Activated CD8-positive, alpha-beta memory T cell treated with anti-CD3 and anti-CD28 coated beads for 1 hour (primary cell): ENCODE measurements at places on chromosomes 7 and 10.

- no peak for DNase-seq
Observed at GRCh38 chr7:122674502-122674901, 24.4 kb downstream of the RNF133 start.

DNA sequence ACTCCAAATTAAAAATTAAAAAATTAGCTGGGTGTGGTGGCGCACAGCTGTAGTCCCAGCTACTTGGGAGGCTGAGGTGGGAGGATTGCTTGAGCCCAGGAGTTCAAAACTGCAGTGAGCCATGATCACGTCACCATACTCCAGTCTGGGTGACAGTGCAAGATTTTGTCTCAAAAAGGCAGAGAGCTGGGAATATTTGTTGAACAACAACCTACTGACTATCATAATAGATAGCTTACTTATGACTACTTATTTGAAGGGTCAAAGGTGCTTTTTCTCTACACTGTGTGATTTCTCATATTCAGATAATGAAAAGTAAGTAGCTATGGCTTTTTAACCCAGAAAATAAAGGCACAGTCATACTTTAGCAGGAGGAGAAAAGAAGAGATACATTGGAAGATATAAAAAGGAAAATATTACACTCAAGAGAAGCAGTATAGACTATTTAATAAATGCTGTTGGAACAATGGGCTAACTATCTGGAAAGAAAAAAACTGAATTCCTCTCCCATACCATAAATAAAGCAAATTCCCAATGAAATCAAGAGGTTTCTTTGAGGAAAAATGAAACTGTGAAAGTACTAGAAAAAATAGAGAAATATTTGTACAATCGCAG lies 6.7 kb downstream of the GSDME start:
- no peak for DNase-seq

DNA sequence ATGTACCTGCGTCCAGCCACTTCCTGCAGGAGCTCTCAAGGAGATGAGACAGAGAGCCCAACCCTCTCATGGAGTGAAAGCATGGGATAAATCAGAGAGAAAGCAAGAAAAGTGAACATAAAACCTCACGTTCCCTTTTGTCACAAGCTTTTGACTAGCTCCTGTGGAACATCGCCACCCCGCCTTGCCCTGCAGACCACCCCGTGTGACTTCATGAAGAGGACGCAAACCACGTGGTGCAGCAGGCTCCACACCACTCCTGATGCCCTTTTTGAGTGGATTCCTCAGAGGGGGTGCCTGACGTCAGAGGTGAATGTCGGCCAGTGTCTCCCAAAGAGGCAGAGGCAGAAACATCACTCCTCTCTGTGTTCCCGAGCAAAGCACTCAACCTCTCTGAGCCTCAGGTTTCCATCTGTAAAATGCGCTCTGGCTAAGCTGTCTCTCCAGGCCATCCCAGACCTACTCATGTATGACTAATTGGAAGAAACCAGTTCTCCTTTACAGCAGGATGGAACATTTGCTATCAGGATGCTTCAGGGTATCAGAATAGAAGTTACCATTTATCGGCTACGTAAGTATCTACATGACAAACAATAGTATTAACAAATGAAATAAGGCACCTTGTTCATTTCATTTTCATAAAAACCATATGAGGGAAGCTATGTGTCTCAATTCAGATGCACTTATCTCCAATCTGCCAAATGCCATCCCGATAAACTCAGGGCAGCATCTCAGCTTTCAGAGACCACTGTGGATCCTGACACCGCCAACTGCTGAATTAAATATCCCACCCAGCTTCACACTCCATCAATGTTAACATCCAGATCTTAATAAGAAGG lies 5.3 kb downstream of the ZNF488 start:
- no peak for DNase-seq

DNA sequence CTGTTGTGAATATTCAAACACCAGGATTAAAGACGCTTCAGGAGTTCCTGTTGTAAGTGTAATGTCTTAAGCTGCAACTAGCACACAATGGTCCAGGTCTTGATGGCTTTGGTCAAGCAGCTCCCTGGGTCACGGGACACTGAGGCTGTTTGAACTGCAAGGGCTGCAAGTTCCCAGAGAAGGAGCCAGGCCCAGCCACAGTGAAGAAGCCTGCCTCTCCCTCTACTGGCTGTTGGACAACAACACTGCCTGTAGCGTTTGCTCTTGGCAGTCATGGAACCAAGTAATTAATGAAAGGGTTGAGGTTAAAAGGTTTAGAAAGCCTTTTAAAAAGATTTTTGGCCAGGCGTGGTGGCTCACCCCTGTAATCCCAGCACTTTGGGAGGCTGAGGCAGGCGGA lies 31.9 kb upstream of the GUSB start:
- no peak for DNase-seq

DNA sequence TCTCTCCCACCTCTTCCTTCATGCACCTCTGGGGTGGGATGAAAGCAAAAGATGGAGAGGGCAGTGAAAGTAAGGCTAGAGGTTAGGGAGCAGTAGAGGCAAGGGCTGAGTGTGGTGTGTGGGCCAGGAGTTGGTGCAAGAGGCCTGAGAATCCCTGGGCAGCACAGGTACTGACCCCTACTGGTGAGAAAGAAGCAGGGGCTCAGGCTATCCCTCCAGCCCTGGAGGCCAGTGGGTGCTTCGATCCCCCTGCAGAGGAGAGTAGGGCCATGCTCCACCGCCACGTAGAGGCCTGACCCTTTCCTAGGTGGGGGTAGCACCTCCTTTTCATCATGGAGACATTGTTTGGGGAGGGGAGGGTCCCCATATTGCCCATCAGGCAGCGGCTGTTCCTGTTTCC lies 9.8 kb downstream of the CDHR1 start:
- DNase-seq = no peak
